ENCODE measurements at places on chromosomes 13 and 19.

DNA sequence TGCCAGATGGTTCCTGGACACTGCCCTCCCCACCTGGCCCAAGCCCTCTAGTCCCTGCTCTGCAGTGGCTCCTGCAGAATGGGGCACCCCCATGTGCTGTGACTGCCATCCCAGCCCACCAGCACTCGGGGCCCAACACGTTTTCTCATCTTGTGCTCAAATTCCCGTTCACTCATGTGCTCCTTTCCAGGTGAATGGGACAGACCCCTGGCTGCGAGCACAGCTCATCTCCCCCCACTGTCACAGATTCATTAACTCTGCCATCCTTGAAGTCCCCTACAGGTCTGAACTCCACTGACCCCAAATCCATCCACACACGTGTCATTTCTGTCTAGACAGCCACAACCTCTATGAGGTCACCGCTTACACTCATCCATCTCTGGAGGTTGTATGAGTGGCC, 23.6 kb downstream of the TUBA3C start:
- DNase-seq, result no peak

- DNase-seq, result no peak
Observed at GRCh38 chr19:38781058-38781457, 7.7 kb upstream of the LGALS7 start.

- DNase-seq, result peak; percentile 2
Observed at GRCh38 chr13:20492641-20493040, 33.0 kb downstream of the CRYL1 start.

DNA sequence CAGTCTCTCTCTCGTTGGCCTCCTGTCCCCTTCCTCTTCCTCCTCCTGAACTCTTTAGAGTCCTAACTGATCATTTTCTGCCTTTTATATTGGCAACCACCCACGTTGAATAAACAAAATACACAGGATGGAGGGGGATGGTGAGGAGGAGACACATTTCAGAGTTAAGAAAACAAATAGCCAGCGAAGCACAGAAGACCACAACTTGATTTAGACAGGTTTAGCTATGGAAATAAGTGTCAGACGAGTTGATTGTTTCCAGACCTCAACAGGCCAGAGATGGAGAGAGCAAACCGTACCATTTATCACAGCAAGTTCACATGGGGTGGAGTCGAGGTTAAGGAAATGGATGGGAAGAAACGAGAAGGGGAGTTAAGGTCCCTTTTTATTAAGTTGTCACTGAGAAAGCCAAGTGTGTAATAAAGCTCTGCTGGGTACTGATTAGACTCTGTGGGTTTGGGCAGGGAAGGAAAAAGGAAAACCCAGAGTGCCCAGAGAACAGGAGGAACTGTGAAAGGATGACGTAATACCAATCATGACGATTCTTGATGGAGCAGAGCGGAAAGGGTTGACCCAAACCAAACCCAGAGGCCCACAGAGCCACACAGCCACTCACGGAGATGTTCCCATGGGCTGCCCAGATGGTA, 11.1 kb upstream of the SERP2 start:
- no peak for DNase-seq

DNA sequence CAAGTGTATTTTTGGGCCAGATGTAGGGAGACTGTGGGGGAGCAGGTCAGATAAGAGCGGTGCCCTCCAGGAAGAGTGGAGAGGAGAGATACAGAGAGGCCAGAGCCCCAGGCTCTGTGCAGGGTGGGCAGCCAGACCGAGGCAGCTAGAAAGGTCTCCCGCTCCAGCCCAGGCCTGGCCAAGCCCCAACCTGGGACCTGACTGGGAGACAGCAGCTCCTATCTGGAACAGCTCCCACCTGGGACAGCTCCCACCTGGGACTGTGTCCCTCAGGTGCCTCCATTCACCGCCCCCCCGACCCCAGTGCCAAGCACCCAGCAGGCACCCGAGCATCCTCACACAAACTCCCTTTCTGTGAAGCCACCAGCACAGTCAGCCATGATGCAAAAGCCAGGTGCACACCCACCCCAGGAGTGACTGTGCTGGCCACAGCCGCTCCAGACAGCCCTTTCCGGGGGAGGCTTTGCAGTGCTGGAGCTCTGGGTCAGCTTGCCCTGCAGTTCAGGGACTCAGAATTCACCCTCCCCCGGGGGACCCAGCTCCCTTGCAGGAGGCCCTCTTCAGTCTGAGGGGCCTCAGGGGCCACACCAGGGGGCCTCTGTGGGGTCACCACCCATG, 2.1 kb upstream of the GRTP1 start:
- no peak for DNase-seq

DNA sequence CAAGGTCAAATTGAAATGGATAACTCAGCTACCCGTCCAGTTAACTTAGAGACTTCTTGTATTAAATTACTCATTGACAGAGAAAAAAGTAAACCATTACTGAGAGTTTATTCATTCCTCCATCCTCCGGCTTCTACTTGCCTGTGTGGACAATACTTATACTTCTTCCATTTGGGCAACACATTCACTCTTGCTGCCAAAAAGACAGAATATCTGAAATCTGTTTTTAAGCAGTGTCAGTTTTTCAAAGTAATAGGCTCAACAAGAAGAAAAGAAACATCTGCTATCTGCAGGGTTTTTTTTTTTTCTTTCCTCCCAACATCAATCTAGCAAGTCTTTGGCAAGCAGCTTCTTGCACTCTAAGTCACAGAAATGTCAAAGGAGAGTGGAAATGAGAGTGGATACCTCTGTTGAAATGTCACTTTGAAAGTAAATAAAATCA, 1142.8 kb downstream of the PCDH9 start:
- no peak for DNase-seq
